ENCODE measurements at places on chromosomes 1 and 21. TPM values are rescaled to one million over a fixed set of nuclear protein-coding genes. Genes with fewer than 3 reads are reported as not detected.

The OR6P1 gene
- total RNA-seq = not detected

The PRR9 gene
- not detected for total RNA-seq

- peak; percentile 65 for DNase-seq
- peak overlapping the region; percentile 28 for H3K4me3 ChIP-seq
- H3K36me3 ChIP-seq = no peaks in the 10 kb centered on the region
- peak overlapping the region; percentile 94 for H3K27ac ChIP-seq
- no peaks in the 10 kb centered on the region for H3K27me3 ChIP-seq
These were observed 10.1 kb upstream of the SESN2 start for GRCh38 chr1:28249013-28249865.

GRCh38 chr1:192601143-192601542 lies 25.6 kb downstream of the RGS1 start:
- H3K4me3 ChIP-seq = no peak overlapping the region
- DNase-seq = no peak
- H3K27ac ChIP-seq = no peak overlapping the region
- H3K4me1 ChIP-seq = peaks cover 3% of the 10 kb centered on the region
- H3K36me3 ChIP-seq = no peaks in the 10 kb centered on the region

DNA sequence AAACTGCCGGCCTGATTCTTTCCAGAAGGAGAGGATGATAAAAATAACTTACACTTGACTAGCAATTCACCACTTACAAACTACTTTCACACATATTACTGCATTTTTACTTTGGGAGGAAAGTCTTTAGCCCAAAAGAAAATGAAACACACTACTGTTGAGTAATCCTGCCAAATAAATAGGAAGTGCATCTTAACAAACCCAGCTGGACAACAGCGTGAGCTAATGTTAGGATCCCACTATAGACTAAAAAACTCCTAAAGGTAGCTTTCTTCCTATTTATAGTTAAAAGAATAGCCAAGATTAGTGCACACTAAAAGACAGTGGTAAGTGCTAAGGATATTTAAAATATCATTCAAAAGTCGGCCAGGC lies 83.8 kb downstream of the HSF2BP start:
- no peaks in the 10 kb centered on the region for H3K27me3 ChIP-seq
- H3K36me3 ChIP-seq = no peaks in the 10 kb centered on the region
- H3K4me1 ChIP-seq = peaks cover 9% of the 10 kb centered on the region
- H3K27ac ChIP-seq = peak overlapping the region; percentile 22

The NBPF6 gene
- not detected for total RNA-seq

DNA sequence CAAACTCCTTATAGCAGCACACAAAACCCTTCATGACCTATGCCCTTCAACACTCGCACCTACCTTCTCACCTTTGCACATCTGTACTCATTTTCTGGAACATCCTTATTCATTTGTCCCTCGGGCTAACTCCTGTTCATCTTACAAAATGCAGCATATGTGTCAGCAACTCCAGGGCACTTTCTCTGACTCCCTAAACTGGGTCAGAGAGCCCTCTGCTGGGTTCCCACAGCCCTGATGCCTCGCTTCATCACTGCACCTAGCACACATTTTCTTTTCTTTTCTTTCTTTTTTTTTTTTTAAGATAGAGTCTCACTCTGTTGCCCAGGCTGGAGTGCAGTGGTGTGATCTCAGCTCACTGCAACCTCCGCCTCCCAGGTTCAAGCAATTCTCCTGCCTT lies 54.0 kb downstream of the RAB3B start:
- no peaks in the 10 kb centered on the region for H3K27me3 ChIP-seq

The NR1I3 gene
- total RNA-seq = not detected

- H3K4me1 ChIP-seq = no peaks in the 10 kb centered on the region
- H3K4me3 ChIP-seq = no peak overlapping the region
- DNase-seq = no peak
- H3K36me3 ChIP-seq = no peaks in the 10 kb centered on the region
- H3K27me3 ChIP-seq = no peaks in the 10 kb centered on the region
These were observed 18.1 kb downstream of the PDC start for GRCh38 chr1:186442651-186443375.

The ANKRD45 gene
- total RNA-seq = not detected

- no peak overlapping the region for H3K27ac ChIP-seq
- H3K36me3 ChIP-seq = no peaks in the 10 kb centered on the region
- peaks cover 27% of the 10 kb centered on the region for H3K4me1 ChIP-seq
- H3K27me3 ChIP-seq = no peaks in the 10 kb centered on the region
These were observed 17.8 kb downstream of the ZBTB17 start for GRCh38 chr1:15958111-15958510.

GRCh38 chr21:14900611-14901010 lies 164.2 kb downstream of the NRIP1 start:
- no peak overlapping the region for H3K4me3 ChIP-seq
- no peak for DNase-seq
- no peaks in the 10 kb centered on the region for H3K4me1 ChIP-seq
- no peaks in the 10 kb centered on the region for H3K36me3 ChIP-seq

DNA sequence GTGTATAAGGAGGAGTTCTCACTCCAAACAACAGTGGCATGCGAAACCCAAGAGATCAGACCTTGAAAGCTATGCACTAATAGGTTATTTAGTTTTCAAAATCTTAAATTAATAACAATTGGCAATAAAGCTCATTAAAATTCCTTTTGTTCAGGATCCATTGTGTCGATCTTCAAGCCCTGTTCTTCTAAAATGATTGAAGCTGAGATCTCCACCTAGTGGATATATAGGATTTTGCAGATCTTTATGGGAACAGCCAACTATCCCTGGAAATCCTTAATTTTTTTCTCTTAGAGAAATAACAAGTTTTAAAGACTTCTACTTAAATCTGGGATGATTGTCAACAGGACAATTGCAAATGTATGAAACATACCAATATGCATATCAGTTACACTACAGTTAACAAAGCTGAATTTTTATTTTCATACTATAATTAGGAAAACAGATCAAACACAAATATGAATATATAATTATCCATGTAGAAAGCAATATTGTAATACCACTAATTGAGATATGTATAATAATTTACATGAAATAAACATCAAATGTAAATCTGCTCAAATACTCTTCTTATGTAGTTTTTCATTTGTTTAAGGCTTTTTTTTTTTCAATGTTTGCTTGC lies 43.3 kb downstream of the LRRC53 start:
- H3K36me3 ChIP-seq = no peaks in the 10 kb centered on the region
- H3K4me3 ChIP-seq = no peak overlapping the region
- H3K27me3 ChIP-seq = no peaks in the 10 kb centered on the region
- peaks cover 4% of the 10 kb centered on the region for H3K4me1 ChIP-seq
- DNase-seq = no peak

- no peak overlapping the region for H3K27ac ChIP-seq
- H3K4me1 ChIP-seq = no peaks in the 10 kb centered on the region
- H3K27me3 ChIP-seq = no peaks in the 10 kb centered on the region
- no peak for DNase-seq
- no peak overlapping the region for H3K4me3 ChIP-seq
These were observed 108.1 kb downstream of the ATG4C start for GRCh38 chr1:62891956-62892562.

GRCh38 chr1:55542901-55543504 lies 327.8 kb upstream of the USP24 start:
- no peak overlapping the region for H3K27ac ChIP-seq
- H3K4me3 ChIP-seq = no peak overlapping the region
- DNase-seq = no peak
- no peaks in the 10 kb centered on the region for H3K4me1 ChIP-seq

DNA sequence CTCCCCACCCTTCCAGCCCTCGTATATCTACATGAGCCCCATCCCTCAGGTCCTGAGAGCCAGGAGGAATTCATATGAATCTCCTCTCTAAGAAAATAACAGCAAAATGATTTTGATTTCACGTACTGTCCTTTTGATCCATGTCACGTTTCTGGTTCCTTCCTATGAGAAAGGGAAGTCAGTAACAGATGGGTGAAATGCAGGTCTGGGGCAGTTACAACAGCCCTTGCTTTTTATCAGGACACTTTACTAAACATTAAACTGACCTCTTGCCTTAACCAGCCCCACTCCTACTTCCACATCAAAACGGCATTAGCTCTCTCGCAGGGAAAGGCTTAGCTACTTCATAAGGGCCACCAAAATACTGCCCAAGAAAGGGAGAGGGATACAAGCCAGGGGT lies 59.0 kb downstream of the SPATA46 start:
- no peaks in the 10 kb centered on the region for H3K27me3 ChIP-seq
- H3K27ac ChIP-seq = no peak overlapping the region
- H3K4me3 ChIP-seq = no peak overlapping the region

- no peaks in the 10 kb centered on the region for H3K27me3 ChIP-seq
- no peaks in the 10 kb centered on the region for H3K36me3 ChIP-seq
- no peak for DNase-seq
- peaks cover 7% of the 10 kb centered on the region for H3K4me1 ChIP-seq
- H3K4me3 ChIP-seq = no peak overlapping the region
- no peak overlapping the region for H3K27ac ChIP-seq
These were observed 112.3 kb downstream of the RPS6KC1 start for GRCh38 chr1:213163278-213163711.

The FCRLB gene
- total RNA-seq = not detected

- no peak overlapping the region for H3K4me3 ChIP-seq
- no peak for DNase-seq
- H3K4me1 ChIP-seq = no peaks in the 10 kb centered on the region
- no peak overlapping the region for H3K27ac ChIP-seq
- no peaks in the 10 kb centered on the region for H3K36me3 ChIP-seq
These were observed 310.0 kb downstream of the LMO4 start for GRCh38 chr1:87638636-87639035.

- no peaks in the 10 kb centered on the region for H3K27me3 ChIP-seq
- no peaks in the 10 kb centered on the region for H3K4me1 ChIP-seq
- H3K36me3 ChIP-seq = no peaks in the 10 kb centered on the region
- peak overlapping the region; percentile 43 for H3K27ac ChIP-seq
- no peak overlapping the region for H3K4me3 ChIP-seq
These were observed 107.6 kb upstream of the TLR5 start for GRCh38 chr1:223250632-223251015.

- no peaks in the 10 kb centered on the region for H3K4me1 ChIP-seq
- no peaks in the 10 kb centered on the region for H3K27me3 ChIP-seq
- H3K36me3 ChIP-seq = no peaks in the 10 kb centered on the region
- no peak for DNase-seq
These were observed 70.5 kb downstream of the TTLL7 start for GRCh38 chr1:83928396-83928795.

- H3K36me3 ChIP-seq = no peaks in the 10 kb centered on the region
- no peaks in the 10 kb centered on the region for H3K27me3 ChIP-seq
- no peak overlapping the region for H3K27ac ChIP-seq
- DNase-seq = no peak
- H3K4me1 ChIP-seq = no peaks in the 10 kb centered on the region
These were observed 239.1 kb downstream of the OMA1 start for GRCh38 chr1:58307431-58307830.

The PLA2G2F gene
- not detected for total RNA-seq

- no peak overlapping the region for H3K4me3 ChIP-seq
- no peaks in the 10 kb centered on the region for H3K27me3 ChIP-seq
- H3K4me1 ChIP-seq = peaks cover 14% of the 10 kb centered on the region
- DNase-seq = no peak
These were observed 25.2 kb upstream of the VTCN1 start for GRCh38 chr1:117235863-117236465.

The PLA2G5 gene
- total RNA-seq = not detected

The TMEM82 gene
- total RNA-seq = 0.33 TPM

The MYOG gene
- total RNA-seq = 21.4 TPM

DNA sequence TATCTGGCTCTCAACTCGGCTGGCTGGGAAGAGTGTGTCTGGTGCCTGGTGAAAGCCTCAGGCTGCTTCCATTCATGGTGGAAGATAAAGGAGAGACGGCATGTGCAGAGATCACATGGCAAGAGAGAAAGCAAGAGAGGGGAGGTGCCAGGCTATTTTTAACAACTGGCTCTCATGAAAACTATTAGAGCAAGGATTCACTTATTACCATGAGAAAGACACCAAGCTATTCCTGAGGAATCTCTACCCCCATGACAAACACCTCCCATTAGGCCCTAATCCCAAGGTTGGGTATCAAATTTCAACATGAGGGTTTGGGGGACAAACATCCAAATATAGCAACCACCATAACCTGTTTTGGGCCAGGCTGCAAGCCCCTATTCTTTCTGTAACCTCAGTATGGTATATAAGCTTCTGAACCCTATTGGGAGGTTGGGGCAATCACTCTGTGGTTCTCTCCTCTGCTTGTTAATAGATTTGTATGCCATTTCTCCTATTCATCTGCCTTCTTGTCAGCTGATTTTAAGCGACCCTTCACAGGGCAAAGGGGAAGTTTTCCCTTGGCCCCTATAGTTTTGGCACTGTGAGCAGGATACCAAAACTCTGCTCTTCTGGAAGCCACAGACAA lies 179.0 kb upstream of the TNR start:
- no peak overlapping the region for H3K4me3 ChIP-seq
- no peak for DNase-seq
- no peak overlapping the region for H3K27ac ChIP-seq
- H3K4me1 ChIP-seq = no peaks in the 10 kb centered on the region
- no peaks in the 10 kb centered on the region for H3K36me3 ChIP-seq

GRCh38 chr1:46043458-46044017 lies 88.9 kb downstream of the PIK3R3 start:
- H3K36me3 ChIP-seq = no peaks in the 10 kb centered on the region
- H3K27ac ChIP-seq = no peak overlapping the region
- H3K27me3 ChIP-seq = no peaks in the 10 kb centered on the region
- no peak for DNase-seq
- no peak overlapping the region for H3K4me3 ChIP-seq

DNA sequence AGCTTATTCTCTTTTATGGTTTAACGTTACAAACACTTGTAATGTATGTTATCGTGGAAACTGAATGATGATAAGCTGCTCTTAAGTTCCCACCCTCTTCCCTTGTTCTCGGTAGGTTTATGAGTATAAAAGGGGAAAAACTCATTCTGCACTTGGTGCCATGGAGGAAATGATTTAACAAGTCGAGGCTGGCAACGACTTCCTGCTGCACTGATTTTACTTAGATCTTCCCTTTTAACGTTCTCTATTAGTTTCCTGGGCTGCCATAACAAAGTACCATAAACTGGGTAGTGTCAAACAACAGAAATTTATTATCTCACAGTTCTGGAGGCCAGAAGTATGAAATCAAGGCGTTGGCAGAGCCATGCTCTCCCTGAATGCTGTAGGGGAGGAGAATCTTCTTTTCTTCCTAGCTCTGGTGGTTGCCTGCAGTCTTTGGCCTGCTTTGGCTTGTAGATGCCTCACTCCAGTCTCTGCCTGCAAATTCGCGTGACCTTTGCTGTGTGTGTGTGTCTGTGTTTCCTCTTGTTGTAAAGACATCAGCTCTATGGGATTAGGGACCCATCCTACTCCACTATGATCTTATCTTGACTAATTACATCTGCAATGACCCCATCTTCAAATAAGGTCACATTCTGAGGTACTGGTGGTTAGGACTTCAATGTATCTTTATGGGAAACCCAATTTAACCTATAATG lies 26.3 kb downstream of the HUNK start:
- H3K27me3 ChIP-seq = no peaks in the 10 kb centered on the region
- no peak overlapping the region for H3K4me3 ChIP-seq
- H3K4me1 ChIP-seq = no peaks in the 10 kb centered on the region
- H3K36me3 ChIP-seq = no peaks in the 10 kb centered on the region
- no peak for DNase-seq
- H3K27ac ChIP-seq = no peak overlapping the region
